GM13976 (cell line): ENCODE measurements at places on chromosomes 1 and 21.

GRCh38 chr1:194268839-194269238, 1082.4 kb upstream of the B3GALT2 start:
- DNase-seq = no peak

DNA sequence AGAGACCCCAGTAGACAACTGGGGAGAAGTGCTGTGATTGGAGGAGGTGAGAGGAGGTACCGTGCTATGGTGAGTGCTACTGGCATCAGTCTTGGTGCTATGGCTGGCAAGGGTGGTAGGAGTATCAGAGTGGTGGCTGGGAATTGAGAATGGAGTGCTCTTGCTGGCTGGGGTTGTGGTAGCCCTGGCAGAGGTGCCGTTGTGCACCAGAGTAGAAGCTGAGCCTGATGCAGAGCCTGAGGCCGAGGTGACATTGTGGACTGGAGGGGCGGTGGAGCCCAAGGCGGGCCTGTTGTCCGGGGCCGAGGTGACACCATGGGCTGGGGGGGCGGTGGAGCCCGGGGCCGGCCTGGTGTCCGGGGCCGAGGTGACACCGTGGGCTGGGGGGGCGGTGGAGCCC, 14.6 kb downstream of the TRIM46 start:
- no peak for DNase-seq

GRCh38 chr1:186486061-186486460, 25.1 kb upstream of the PDC start:
- DNase-seq = no peak

GRCh38 chr21:35628316-35628715, 432.0 kb downstream of the SETD4 start:
- no peak for DNase-seq

DNA sequence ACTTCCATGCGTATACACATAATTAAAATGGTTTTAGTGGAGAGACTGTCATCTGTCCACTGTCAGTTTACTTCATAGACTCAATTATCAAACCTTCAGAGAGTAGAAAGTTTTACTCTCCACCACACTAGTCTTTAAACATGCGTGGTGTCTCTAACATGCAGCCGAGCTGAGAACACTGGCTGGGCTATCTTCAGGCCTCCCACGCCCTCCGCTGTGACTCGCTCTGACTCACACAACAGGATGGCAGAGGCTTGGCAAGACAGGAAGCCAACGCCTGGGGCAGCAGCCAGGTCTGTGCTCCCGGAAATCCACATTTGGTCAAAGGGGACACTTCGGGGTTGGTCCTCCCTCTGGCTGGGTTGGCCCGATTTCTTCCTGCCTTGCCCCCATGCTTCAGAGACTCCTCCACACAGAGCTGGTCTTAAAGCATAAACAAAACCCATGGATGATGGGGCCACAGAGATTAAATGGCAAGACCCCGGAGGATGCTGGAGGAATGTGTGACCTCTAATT, 22.7 kb upstream of the IFNGR2 start:
- peak; percentile 61 for DNase-seq

- no peak for DNase-seq
Observed at GRCh38 chr1:171032822-171033702, 57.6 kb upstream of the FMO3 start.

DNA sequence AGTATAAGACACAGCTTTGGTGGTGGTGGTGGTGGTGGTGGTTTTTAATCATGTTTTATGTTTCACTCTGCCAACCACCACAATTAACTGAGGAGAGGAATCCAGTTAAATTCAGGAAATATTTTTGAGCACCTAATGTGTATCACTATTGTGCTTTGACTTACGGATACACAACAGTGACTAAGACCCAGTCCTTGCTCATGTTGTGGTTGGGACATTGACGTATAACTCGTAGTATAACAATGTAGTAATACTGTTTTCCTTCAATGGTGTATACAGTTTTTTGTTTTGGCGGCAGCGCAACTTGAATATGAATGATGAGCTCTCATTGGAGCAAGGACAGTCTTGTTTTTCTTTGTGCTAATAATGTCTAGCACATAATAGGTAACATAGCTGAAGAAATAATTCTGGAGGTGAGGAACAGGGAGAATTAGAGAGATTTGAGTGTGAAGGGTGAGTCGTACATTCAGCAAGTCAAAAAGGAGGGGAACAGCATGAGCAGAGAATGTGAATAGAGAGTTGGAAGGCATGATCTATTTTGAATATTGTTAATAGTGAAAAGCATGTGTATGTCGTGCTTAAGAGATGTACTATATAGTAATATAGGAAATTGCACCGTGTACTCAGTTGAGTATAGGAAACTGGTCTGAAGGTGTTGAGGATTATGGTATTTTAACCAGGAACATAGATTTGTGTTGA, 5.5 kb downstream of the CACYBP start:
- DNase-seq = no peak

- DNase-seq = no peak
Observed at GRCh38 chr1:217315346-217315745, 315.5 kb downstream of the GPATCH2 start.

DNA sequence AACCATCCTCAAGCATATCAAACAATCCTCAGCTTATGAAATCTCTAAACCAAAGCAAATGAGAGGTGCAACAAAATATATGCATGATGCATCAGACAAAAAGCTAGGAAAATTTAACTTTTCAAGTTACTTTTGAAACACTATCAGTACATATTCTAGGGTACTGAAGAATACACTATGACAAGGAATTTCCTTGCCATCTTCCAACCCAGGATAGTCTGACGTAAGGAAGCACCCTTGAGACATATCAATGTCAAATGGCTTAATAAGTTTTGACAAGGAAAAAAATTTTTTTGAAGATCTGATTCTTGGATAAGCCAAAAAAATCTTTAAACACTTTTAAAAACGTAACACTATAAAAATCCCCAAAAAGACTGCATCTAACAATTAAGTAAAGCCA, 64.9 kb downstream of the KIFAP3 start:
- DNase-seq = no peak

DNA sequence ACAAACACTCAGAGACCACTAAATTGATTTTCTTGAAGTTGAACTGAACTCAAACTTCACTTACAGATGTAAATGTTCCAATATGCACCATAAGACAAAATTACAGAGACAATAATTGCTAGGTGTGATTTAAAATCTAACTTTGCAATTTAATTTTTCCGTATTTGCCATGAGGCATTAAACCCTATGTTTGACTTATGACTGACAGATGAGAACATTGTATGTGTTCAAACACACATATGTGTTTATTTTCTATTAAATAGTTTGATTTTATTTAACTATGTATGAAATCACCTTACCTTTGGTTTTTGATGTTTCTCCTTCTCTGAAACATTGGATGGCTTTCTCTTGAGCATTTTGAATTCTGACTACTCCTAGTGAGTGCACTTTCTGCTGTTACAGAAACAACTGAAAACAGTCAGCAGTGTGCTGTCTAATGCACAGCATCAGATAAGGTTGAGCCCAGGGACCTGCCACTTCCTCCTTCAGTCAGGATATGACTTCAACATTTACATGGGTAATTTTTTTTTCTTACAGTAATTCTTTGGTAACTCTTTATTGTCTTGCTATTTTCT, at the start of gene SAMSN1:
Gene SAMSN1, minus strand, starts transcription at position 410 of the 575 bp plus-strand sequence. Its CDS starts 54 bp downstream, at position 356.
- DNase-seq = no peak

DNA sequence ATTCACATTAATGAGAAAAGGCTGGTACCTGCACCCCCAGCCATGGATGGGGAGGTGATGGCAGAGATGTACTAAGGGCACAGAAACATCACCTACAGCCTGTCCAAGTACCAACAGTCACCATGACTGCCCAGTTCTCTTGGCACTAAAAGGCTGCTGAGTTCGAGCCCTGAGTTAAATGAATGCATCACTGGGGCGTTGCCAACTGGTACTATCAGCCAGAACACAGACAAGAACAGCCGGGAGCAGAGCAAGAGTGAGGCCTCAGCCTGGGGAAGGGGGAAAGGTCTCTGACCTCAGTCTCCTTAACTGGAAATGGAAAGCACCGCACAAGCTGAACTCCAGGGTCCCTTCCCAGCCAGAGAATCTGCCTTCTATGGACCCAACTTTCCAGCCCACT, 60.5 kb downstream of the GLIS1 start:
- no peak for DNase-seq
